ENCODE measurements at places on chromosomes 4 and X. TPM values are rescaled to one million over a fixed set of nuclear protein-coding genes. Genes with fewer than 3 reads are reported as not detected.

DNA sequence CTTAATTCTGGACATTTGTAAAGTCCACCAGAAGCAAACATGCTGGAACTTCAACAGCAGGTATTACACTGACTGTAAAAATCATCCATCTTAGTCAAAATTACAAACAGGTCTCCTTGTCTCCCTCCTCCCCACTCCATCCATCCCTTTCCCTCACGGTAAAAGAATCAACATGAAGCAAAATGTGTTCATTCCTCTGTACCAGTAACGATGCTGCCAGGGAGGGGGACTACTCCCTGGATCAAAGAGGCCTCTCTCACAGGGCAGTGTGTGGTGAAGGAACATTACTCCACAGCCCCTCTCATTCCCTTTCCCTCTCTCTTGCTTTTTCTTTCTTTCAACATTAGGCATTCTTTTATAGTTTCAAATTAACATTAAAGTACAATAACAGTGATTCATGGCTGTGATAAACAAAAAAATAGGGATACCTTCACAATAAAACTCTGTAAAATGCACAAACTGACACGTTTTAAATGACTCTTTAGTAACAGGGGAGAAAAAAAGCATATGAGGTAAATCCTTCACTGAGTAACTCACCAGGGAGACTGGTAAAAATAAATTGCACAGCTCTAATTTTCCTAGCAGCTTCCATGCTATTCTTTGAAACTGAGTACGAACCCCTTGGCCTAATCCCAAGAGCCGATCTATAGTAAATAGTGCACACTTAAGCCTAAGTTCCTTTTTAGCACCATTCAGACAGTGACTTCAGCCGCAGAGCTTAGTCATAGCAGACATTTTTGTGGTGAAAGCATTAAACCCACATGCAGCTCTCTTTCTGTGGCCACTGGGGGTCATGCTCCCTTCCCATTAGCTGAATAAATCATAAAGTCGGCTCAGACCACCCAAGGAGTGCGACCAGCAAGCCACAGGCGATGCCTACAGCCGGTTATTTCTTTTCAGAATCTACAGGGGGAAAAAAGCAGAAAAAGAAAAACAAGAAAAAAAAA lies 215.6 kb upstream of the GYPA start:
- no peaks in the 10 kb centered on the region for H3K27me3 ChIP-seq
- H3K36me3 ChIP-seq: no peaks in the 10 kb centered on the region
- H3K4me1 ChIP-seq: no peaks in the 10 kb centered on the region
- DNase-seq: no peak
- no peak overlapping the region for H3K4me3 ChIP-seq
- no peak overlapping the region for H3K27ac ChIP-seq

FAM9C gene
- total RNA-seq: not detected

DNA sequence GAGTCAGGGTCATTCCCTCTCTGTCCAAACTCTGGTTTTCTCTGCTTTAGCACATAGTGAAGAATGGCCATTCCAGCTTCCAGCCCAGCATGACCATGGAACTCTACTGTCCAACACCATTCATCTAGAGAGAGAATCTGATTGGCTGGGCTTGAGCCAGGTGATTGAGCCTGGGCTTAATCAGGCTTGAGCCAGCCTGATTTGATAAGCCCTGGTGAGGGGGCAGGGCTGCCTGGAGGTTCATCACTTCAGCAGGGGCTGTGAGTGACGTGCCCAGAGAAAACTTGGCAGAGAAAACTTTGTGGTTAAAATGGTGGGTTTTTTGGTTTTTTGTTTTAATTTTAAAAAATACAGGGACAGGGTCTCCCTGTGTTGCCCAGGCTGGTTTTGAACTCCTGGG lies 62.5 kb downstream of the KIAA0232 start:
- H3K27ac ChIP-seq: no peak overlapping the region
- H3K36me3 ChIP-seq: peaks cover 5% of the 10 kb centered on the region
- DNase-seq: no peak
- no peak overlapping the region for H3K4me3 ChIP-seq
- H3K4me1 ChIP-seq: peaks cover 2% of the 10 kb centered on the region
- H3K27me3 ChIP-seq: no peaks in the 10 kb centered on the region

DNA sequence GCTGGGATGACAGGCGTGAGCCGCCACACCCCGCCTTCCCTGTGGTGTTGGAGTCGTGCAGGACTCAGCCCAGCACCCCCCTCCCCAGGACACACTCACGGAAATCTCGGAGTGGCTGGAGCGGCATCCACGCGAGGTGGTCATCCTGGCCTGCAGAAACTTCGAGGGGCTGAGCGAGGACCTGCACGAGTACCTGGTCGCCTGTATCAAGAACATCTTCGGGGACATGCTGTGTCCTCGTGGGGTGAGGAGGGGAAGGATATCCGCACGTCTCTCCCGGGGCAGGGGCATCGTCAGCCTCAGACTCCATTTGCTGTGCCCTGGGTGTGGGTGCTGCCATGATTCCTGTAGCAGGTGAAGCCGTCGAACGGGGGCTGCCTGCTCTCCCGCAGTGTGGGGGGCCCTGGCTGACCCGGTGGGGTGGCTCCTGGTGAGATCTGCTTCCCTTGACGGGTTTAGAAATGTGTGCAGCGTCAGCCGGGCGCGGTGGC lies 10.3 kb downstream of the PLCXD1 start:
- H3K27me3 ChIP-seq: no peaks in the 10 kb centered on the region
- no peaks in the 10 kb centered on the region for H3K4me1 ChIP-seq

EOLA1 gene
- total RNA-seq: 11.8 TPM

- peaks cover 31% of the 10 kb centered on the region for H3K4me1 ChIP-seq
- H3K36me3 ChIP-seq: no peaks in the 10 kb centered on the region
- DNase-seq: no peak
- no peak overlapping the region for H3K4me3 ChIP-seq
These were observed 2.5 kb downstream of the CCNI start for GRCh38 chr4:77073106-77073809.

MAMLD1 gene
- 0.89 TPM for total RNA-seq

SH2D1A gene
- total RNA-seq: 2.1 TPM

PRR32 gene
- not detected for total RNA-seq

DNA sequence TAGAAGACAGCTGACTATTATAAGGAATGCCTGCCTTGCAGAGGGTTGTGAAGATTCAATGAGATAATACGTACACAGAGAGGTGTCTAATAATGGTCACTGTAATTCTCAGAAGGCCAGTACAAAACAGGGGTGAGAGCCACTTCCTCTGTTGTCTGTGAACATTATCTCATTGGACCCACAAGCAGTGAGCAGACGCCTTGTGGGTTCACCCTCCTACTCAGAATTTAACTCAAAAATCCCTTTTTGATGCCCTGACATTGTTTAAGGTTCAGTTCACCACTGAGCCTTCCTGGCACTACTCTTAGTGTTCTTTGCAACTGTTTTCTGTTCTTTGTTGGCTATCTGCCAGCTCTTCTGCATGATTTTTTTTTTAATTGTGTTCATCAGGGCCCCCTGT lies 467.4 kb downstream of the BCOR start:
- H3K27me3 ChIP-seq: no peaks in the 10 kb centered on the region
- no peak overlapping the region for H3K4me3 ChIP-seq
- no peaks in the 10 kb centered on the region for H3K4me1 ChIP-seq
- H3K27ac ChIP-seq: no peak overlapping the region
- H3K36me3 ChIP-seq: no peaks in the 10 kb centered on the region
- no peak for DNase-seq

- H3K27me3 ChIP-seq: no peaks in the 10 kb centered on the region
- no peak overlapping the region for H3K27ac ChIP-seq
- H3K4me1 ChIP-seq: no peaks in the 10 kb centered on the region
These were observed 75.4 kb downstream of the DDIT4L start for GRCh38 chr4:100114909-100115308.

DMD gene
- 61.9 TPM for total RNA-seq

DNA sequence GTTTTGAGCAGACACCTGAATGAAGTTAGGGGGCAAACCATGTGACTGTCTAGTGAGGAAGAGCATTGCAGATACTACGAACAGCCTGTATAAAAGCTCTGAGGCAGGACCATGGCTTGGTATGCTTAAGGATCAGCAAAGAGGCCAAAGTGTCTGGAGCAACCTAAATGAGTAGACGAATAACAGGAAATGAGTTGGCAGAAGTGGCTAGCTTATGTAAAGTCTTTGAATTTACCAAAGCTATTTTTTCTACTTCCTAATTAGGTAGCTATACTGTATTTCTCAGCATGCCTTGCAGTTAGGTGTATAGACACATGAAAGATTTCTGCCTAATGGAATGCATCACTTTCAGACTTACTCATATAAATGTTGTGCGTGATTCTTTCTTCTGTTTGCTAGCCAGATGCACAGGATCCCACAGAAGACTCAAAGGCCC lies 9.3 kb upstream of the GPRIN3 start:
- H3K4me3 ChIP-seq: no peak overlapping the region
- H3K27ac ChIP-seq: no peak overlapping the region
- no peaks in the 10 kb centered on the region for H3K36me3 ChIP-seq
- no peak for DNase-seq

DNA sequence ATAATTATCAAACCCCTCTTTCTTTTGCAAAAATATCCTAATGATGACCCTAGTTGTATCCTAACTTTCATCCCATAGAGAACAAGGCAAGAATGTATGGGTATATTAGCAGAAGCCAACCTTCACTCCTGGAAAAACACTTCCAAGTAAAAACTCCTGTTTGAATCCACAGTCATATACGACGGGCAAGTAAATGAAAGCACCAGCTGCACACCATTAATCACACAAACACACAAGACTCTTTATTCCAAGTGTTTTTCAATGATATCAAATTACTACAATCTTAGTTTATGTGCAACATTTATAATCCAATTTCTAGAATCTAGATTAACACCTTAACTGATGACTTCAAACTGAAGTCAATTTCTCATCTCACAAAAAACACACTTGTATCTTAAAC lies 22.9 kb downstream of the ACSL4 start:
- no peak for DNase-seq
- H3K27me3 ChIP-seq: no peaks in the 10 kb centered on the region
- H3K4me3 ChIP-seq: no peak overlapping the region
- no peaks in the 10 kb centered on the region for H3K4me1 ChIP-seq
- H3K27ac ChIP-seq: no peak overlapping the region

KCND1 gene
- 1.1 TPM for total RNA-seq

CT45A7 gene
- total RNA-seq: not detected

DNA sequence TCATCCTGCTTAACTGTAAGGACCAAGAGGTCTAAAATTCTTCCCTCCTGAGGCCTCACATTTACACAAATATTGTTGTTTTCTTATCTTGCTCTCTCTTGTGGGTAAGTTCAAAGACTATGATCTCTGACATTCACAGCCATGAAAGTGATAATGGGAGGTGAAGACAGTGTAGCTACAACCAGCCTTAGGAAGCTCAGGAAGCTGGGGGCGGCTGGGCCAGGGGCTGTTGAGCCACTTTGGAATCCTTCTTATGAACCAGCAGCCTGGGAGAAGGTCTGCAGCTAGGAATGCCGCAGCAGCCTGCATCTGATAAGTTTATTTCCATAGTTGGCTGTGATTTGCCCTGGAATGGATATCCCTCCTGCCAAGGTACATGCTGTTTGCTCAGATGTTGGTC lies 316.2 kb downstream of the STIM2 start:
- no peaks in the 10 kb centered on the region for H3K27me3 ChIP-seq
- DNase-seq: no peak
- H3K36me3 ChIP-seq: no peaks in the 10 kb centered on the region
- no peak overlapping the region for H3K4me3 ChIP-seq

MSX1 gene
- total RNA-seq: 0.33 TPM

DNA sequence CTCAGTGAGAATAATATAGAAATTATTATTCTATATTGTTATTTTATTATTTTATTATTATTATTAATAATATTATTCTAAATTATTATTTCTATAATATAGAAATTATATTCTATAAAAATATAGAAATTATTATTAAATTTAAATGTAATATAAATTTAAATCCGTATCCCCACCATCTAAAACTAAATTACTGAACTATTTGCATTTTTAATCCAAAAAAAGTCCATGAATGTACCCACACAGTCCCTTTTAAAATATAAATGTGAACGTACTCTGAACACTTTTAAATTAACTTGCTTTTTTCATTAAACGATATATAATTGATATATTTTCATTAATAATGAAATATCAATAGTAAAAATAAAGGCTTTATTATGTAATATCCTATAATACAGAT lies 248.3 kb upstream of the PCDH7 start:
- H3K4me1 ChIP-seq: no peaks in the 10 kb centered on the region
- no peaks in the 10 kb centered on the region for H3K36me3 ChIP-seq
- DNase-seq: no peak
- H3K27me3 ChIP-seq: no peaks in the 10 kb centered on the region
- H3K27ac ChIP-seq: no peak overlapping the region

RNF128 gene
- total RNA-seq: 47.4 TPM

DNA sequence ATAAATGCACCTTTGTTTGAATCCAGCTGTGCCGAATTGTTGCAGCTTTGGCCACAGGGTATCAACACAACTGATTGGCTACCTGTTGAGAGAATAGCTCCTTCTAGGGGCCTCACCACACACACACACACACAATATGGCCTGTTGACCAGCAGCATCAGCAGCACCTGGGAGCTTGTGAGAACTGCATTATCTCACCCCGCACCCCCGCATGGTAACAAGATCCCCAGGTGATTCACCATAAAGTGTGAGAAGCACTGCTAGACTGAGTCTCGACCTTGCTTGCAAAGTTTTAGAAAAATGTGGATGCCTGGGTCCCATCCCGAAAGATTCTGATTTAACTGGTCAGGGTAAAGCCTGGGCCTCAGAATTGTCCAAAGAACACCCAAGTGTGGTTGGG lies 176.9 kb upstream of the PRPS2 start:
- no peaks in the 10 kb centered on the region for H3K36me3 ChIP-seq
- H3K27ac ChIP-seq: no peak overlapping the region
- H3K4me1 ChIP-seq: no peaks in the 10 kb centered on the region
- no peaks in the 10 kb centered on the region for H3K27me3 ChIP-seq
- H3K4me3 ChIP-seq: no peak overlapping the region

DNA sequence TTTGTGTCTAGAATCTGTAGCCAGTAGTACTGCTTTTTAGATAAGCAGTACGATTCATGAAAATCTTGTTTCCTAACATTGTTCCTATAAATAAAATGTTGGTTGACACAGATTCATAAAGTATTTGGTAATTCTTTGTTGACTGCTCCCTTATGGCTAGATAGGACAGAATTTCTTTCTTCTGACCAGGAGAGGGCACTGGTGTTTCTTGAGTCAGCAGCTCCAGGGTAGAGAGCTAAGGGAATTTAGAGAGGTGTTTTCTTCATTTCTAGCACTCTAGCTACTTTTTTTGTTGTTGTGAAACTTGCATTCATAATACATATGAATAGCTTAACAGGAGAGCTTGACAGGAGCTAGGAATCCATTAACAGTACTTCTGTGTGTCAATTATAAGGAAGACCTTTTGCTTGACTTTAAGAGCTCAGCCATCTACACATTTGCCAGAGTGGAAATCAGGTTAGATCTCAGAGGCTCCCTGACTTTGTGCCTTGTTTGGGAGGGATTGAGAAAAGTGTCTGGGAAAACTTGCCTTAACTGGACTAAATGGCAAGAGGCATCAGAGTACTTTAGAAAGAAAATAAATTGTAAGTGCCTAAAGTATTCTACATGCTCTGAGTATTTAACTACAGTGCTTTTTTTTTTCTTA lies 756.1 kb downstream of the SH3BGRL start:
- H3K27ac ChIP-seq: no peak overlapping the region
- no peaks in the 10 kb centered on the region for H3K36me3 ChIP-seq
- H3K4me3 ChIP-seq: no peak overlapping the region
- DNase-seq: no peak
- H3K4me1 ChIP-seq: no peaks in the 10 kb centered on the region
- no peaks in the 10 kb centered on the region for H3K27me3 ChIP-seq

GRCh38 chr4:117063961-117064696 lies 21.2 kb downstream of the TRAM1L1 start:
- DNase-seq: no peak
- H3K27me3 ChIP-seq: no peaks in the 10 kb centered on the region
- no peak overlapping the region for H3K27ac ChIP-seq
- H3K36me3 ChIP-seq: no peaks in the 10 kb centered on the region
- no peaks in the 10 kb centered on the region for H3K4me1 ChIP-seq

TRIM60 gene
- not detected for total RNA-seq
